Stimulated activated CD4-positive, alpha-beta T cell treated with anti-CD3 and anti-CD28 coated beads, Interleukin-4, amount 100 ng/mL, for 4 hours (primary cell): ENCODE measurements at places on chromosomes 3 and 15.

DNA sequence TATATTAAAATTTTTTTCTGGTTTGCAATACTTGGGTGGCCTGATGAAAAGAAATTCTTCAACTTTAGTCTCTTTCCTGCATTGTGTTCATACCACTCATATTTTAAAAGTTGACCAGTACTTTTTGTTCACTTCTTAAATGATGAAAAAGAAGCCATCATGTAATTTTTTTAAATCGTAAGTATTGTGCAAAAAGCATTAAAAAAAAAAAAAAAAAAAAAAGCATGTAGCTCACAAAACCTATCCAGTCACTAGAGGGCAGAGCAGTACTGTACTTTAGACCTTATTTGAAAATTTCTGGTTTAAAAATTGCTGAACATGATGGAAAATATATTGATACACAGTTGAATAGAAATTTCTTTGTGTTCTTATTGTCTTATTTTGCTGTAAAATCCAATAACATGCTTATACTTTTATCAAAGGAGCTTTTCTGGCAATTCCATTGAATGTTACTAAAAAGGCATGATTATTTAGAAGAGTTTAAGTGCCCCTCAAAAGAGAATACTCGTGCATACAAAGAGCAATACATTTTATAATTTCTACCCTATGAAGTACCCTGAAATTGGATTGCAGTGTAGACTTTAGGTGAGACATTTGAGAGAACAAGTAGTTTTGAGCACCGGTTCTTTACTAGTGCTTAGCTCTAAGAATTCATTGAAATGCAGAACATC lies 137.7 kb downstream of the BBX start:
- DNase-seq: no peak

DNA sequence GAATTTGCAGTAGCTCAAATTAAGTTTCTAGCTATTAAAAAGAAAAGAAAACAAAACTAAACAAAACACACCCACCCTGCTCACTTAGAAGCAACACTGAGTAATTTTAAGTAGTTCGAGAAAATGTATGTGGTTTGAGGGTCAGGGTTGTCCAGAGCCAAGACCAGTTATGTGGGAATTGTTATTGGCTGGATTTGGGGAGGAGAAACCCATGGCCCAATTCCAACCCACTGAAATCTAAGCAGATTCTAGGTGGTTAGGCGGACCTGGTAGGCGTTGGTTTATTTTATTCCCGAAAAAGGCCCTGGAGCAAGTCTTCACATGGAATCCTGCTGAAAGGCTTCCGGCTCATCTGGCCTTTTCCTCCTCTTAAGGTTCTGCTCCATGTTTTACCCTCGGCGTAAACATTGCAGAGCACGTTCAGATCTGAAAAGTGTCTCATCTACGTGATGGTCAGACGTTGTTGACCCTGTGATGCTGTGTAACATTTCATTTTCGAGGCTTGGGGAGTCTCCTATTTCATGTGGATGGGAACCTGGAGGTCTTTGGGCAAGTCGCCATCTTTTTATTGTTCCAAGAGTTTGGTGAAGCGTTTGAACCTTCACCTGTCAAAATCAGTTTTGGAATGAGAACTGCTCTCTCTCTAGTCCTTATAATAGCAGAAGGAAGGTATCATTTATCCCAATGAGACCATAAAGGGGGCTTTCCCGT lies 64.0 kb downstream of the FLNB start:
- DNase-seq: no peak

GRCh38 chr15:52710050-52710707 lies 31.0 kb upstream of the ATOSA start:
- DNase-seq: no peak

DNA sequence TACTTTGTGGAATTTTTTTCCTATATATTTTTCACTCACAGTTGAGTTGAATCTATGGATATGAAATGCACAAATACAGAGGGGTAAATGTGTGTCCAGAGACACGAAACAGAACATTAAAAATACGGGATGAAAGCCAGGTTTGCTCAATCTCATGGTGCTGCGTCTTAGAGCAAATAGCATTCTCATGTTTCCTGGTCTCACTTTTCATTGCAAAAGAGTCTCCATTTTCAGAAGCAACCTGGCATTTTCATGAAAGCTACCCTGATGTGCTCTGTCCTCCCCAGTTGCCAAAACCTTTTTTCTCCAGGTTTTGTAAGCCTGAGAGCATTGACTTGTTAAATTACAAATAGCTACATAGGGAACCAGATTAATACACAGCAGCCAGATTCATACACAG lies 49.5 kb upstream of the MBNL1 start:
- DNase-seq: no peak

DNA sequence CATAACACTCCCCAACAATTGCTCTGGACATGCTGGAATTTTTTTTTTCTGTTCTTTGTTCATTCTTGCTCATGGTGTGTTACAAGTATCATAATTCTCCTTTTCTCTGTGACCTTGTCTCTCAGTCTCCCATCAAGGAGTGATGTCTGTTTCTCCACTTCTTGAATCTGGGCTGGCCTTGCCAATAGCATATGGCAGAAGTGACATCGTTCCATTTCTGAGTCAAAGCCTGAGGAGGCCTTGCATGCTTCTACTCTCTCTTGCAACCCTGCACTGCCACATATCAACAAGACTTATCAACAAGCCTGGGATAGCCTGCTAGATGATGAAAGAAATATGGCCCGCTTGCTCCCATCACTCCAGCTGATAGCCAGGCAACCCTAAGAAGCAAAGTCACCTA lies 8.9 kb upstream of the ADPGK start:
- no peak for DNase-seq

DNA sequence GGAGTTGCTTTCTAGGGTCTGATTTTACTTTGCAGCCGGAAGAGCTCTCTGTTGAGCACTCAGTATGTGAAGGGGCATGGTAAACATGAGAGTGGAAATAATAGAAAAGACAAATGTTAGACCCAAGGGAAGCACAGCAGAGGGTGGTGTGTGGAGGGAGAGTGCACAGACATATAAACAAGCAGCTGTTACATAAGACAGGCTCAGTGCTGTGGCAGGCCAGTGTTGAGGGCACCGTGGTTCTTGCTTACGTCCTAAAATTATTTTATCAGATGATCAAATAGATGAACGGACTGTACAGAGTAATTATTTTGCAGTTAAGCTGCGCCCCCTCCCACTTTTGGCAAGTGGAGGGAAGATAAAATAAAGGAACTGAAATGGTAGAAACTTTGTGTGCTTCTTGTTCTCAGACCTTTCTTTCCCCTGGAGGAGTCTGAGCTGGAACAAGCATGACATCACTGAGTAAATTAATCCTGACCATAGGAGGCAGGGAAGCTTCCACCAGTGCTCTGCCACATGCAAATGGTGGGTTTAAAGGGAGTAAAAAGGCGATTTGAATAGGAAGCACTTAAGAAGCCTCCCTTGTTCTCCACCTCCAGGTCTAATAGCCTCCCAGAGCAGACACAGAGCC lies 205.6 kb downstream of the IL20RB start:
- DNase-seq: no peak

- no peak for DNase-seq
Observed at GRCh38 chr15:101045835-101046691, 126.9 kb downstream of the LRRK1 start.

GRCh38 chr15:101433396-101433795 lies 56.1 kb downstream of the PCSK6 start:
- no peak for DNase-seq

- no peak for DNase-seq
Observed at GRCh38 chr15:78477295-78477694, 30.1 kb upstream of the HYKK start.
